ENCODE measurements at places on chromosomes 11 and 22. TPM values are rescaled to one million over a fixed set of nuclear protein-coding genes. Genes with fewer than 3 reads are reported as not detected.

The SLCO2B1 gene
- 13.0 TPM for total RNA-seq

The SYT9 gene
- 0.05 TPM for total RNA-seq

The PTPMT1 gene
- 38.0 TPM for total RNA-seq

The FOXR1 gene
- total RNA-seq: 0.19 TPM

The MS4A15 gene
- not detected for total RNA-seq

DNA sequence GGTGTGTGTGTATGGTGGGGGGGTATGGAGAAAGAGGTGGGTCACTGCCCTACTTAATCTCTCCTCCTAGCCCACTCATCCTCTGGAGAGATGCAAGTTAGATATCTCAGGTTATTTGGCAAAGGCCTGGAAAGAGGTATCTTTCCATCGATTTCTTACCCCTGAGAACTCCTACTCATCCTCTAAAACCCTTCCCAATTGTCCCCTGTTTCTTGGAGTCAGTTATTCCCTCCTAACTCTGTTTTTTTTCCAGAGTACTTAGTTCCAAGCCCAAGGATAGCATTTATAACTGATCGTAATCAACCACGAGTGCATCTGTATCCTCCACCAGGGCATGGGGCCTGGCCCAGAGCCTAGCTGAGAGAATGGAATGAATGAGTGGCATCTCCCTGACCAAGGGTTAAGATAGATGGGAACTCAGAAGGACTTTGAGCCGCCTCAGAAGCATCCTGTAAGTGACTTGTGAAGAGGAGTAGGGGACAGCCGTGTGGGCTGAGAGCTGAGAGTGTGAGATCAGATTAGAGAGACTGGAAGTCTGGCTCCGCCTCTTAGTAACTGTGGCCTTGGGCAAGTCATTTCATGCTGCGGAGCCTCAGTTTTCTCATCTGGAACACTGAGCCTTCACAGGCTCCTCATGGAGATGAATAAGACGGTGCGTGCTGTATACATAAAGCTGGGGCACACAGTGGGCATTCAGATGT lies 16.2 kb downstream of the CD6 start:
- DNase-seq: no peak

DNA sequence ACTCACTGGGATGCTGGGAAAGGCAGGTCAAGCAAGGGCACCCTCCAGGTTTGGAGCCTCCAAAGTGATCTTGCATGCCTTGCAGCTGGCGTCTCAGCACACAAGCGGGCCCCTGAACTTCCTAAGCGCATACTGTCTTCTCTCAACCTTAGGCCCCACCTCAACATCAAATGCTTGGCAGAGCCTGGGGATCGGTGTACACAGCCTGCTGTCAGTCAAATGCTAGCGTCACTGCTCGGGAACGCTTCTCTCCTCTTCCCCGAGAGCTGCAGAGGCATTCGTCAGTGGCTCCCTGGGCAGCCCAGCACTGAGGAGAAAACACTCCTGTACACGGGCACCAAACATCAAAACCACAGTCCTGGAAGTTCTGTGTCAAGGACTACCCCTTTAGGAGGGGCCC lies 124.9 kb downstream of the C11orf58 start:
- no peak for DNase-seq

DNA sequence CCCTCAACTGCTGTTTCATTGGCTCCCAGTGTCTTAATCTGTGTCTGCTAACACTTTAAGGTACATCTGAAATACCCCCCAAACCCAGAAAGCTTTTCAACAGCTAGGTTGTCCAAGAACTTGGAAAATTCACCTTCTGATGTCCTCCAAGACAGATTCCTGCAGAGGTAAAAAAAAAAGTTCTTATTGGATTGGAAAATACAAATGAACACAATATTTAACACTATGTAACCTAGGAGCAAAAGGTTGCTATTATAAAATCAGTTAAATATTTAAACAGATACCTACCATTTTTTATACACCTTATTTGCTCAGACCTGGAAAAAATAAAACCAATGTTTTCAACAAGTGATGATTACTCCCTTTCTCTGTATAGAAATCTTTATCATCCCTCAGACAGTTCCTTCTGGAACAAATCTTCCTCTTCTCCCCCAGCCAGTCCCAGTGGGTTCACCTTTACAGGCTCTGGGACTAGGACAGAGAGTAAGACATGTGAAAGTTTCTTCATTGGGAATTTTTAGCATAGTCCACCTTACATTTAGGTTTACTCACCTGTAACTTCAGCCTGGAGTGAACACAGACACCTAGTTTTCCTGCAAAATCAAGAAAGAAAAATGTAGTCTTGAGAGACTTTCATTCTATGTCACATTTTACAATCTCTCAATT lies 13.3 kb upstream of the WDR74 start:
- DNase-seq: no peak

- DNase-seq: no peak
Measured at GRCh38 chr11:122342089-122342744, 226.2 kb upstream of the BLID start.

DNA sequence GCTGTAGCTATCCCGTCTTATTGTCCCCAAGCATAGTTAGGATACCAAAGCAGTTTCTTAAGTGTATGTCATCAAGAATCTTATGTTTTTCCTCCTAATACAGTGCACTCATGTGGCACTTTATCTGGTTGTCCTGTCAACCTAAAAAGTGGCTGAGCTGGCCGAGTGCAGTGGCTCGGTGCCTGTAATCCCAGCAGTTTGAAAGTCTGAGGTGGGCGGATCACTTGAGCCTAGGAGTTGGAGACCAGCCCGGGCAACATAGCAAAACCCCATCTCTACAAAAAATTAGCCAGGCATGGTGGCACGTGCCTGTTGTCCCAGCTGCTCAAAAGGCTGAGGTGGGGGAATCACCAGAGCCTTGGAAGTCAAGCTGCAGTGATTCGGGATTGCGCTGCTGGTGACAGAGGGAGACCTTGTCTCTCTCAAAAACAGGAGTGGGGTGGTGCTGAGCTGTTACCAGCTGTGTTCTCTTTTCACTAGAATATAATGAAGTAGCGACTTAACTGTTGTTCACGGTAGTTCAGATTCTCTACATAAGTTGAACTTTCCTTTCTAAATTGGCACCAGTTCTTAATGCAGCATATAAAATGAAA lies 48.1 kb downstream of the EP300 start:
- no peak for DNase-seq

GRCh38 chr22:41417622-41418390 lies 28.8 kb downstream of the TOB2 start:
- DNase-seq: no peak

DNA sequence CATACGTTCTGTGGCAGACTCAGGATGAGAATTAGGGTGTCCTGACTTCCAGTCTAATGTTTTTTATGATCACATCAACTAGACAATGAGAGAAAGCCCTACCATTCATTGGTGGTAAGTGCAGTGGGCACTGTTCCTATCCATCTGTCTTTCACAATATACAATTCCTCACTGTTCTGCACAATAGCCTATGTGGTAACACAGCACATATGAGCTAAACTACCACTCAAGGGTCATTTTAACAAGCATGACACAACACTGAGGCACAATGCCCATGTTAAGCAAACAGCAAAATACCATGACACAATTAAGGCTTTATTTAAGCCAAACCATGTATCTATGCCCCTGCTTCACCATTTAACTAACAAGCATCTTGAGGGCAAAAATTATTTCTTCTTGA lies 52.3 kb downstream of the SIK3 start:
- no peak for DNase-seq

DNA sequence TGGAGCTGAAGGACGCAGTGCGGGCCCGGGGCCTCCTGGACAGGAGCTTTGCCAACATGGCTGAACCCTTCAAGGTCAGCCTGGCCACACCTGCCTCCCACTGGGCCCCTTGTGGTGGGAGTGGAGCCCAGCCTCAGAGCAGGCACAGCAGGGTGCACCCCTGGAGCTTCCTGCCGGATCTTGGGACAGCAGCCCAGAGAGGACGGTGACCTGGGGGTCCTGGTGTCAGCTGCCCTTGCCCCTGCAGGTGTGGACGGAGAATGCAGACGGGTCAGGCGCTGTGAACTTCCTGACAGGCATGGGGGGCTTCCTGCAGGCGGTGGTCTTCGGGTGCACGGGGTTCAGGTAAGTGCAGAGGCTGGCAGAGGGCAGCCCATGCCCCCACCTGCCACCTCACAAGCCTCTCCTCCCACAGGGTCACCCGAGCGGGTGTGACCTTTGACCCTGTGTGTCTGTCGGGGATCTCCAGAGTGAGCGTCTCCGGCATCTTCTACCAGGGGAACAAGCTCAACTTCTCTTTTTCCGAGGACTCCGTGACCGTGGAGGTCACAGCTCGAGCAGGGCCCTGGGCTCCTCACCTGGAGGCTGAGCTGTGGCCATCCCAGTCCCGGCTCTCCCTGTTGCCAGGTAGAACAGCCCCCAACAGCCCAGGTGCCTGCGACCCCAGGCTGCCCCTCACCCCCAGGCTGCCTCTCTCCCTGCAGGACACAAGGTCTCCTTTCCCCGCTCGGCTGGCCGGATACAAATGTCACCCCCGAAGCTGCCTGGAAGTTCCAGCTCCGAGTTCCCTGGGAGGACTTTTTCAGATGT lies 5.1 kb downstream of the PGGHG start:
- DNase-seq: no peak

DNA sequence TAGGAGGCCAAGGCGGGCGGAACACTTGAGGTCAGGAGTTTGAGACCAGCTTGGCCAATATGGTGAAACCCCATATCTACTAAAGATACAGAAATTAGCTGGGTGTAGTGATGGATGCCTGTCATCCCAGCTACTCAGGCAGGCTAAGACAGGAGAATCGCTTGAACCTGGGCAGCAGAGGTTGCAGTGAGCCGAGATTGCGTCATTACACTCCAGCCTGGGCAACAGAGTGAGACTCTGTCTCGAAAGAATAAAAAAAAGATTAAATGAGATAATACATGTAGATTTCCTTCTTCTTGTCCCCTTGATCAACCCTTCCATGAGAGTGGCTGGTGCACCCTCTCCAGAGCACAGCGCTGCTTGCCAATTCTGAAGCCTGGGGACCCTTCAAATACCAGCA lies 106.9 kb downstream of the ST3GAL4 start:
- no peak for DNase-seq

DNA sequence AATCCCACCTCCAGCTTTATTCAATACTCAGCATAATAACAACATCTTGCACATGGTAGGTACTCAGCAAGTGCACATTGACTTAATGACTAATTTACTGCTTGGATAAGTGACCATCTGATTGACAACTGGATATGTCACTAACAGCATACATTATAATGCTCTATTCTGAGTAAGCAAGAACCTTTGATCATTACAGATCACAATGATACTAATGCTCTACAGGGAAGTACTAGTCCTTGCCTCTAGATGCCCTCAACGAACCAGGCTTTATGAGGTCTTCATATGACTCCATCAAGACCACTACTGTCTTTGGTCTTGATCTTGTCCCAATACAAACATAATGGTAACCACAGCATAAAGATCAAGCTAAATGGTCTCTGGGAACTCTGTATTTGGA lies 167.6 kb upstream of the MTMR2 start:
- DNase-seq: peak; percentile 61

- DNase-seq: no peak
Measured at GRCh38 chr11:32817852-32818183, 11.9 kb upstream of the PRRG4 start.

GRCh38 chr11:75100314-75100713 lies 3.6 kb upstream of the OR2AT4 start:
- no peak for DNase-seq

DNA sequence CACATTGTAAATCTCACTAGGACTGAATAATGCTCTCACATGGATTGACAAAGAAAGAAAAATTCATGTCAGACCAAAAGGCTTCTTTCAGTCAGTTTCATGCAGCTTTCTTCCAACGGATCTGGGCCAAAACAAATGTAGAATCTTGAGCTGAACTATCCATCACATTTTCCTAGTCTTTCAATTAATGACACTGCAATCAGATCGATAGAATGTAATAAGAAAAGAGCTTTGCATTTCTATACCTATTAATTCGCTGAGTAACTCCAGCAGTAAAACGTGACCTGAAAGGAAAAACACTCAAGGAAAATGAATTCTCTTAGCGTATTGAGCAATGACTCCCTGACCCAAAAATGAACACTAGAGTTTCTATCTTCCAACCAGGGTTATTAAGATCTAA lies 194.8 kb upstream of the BLID start:
- DNase-seq: no peak

GRCh38 chr22:30602049-30602448 lies 4.9 kb upstream of the TCN2 start:
- no peak for DNase-seq

DNA sequence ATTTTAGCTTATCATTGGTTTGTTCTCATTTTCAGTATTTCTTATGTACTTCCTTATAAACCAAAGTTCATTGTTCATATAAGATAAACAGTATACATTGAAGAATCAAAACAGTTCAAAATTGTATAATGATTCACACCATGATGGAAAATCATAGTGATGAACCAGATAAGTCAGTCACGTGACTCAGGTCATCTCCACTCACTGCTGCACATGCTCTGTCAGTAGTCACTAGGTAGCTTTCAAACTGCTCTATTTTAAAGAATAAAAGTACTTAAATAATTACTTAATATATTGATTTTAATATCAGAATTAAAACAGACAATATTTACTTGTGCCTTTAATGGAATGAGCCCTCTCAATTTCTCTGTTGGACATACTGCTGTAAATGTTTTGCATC lies 37.5 kb downstream of the PDHX start:
- DNase-seq: no peak

DNA sequence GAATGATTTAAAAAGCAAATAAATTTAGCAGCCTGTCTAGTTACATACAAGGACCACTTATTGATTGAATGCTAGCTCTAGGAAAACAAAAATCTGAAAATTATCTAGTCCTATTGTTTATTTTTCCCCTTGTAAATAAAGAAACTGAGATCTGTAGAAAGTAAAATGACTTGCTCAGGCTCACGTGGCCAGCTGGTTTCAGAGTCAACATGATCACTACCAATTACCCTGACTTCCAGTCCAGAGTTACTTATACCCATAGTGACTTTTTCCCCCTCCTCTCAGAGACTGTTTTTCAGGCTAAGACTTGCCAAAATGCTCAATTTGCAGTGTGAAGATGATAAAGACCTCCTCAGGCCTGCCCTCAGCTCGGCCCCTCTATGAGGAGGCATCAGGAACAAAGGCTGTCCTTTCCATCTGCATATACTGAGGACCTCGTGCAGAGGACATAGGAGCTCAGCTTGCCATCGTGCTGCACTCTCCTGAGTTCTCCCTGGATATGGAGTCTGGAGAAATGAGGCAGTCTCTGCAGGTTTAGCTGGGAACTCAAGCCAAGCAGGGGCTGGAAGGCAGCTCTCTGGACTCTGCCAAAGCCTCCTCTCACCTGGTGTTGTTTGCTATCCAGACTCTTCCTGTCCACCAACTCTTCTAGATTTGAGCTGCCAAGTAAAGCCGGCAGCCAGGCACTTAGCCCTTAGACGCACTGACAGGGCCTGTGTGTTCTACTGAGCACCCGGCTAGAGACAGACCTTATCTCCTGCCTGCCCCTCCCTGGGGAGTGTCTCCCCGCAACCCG lies 883.3 kb downstream of the NTM start:
- no peak for DNase-seq
